ENCODE measurements at places on chromosomes 6 and 20. TPM values are rescaled to one million over a fixed set of nuclear protein-coding genes. Genes with fewer than 3 reads are reported as not detected.

VWA7 gene
- total RNA-seq, result 0.28 TPM

CST5 gene
- not detected for total RNA-seq

WFDC10B gene
- total RNA-seq, result not detected

NFS1 gene
- total RNA-seq, result 16.5 TPM

BMP2 gene
- 0.18 TPM for total RNA-seq

AKAP12 gene
- total RNA-seq, result 176 TPM

LPIN3 gene
- 1.7 TPM for total RNA-seq

PSORS1C2 gene
- total RNA-seq, result not detected

CASS4 gene
- 26.1 TPM for total RNA-seq

LST1 gene
- not detected for total RNA-seq

TEAD3 gene
- total RNA-seq, result 5.0 TPM

DZANK1 gene
- total RNA-seq, result 0.83 TPM

ECT2L gene
- total RNA-seq, result not detected

C6orf58 gene
- total RNA-seq, result not detected

GPX5 gene
- not detected for total RNA-seq

CCN5 gene
- not detected for total RNA-seq

XPO5 gene
- 30.0 TPM for total RNA-seq

TBC1D32 gene
- 7.2 TPM for total RNA-seq

FAM162B gene
- total RNA-seq, result 3.2 TPM

MEA1 gene
- total RNA-seq, result 119 TPM

SPINT3 gene
- not detected for total RNA-seq

CD40 gene
- total RNA-seq, result 0.28 TPM

PPP1R14C gene
- not detected for total RNA-seq

DEFB119 gene
- total RNA-seq, result not detected

COL19A1 gene
- under 0.01 TPM for total RNA-seq

TUBB2A gene
- total RNA-seq, result 182 TPM

C20orf144 gene
- total RNA-seq, result under 0.01 TPM
